Activated T-helper 1 cell treated with anti-CD3 and anti-CD28 coated beads, Interleukin-2, amount 50 U/mL, for 16 hours (primary cell): ENCODE measurements at places on chromosomes 2 and 18.

- no peak for DNase-seq
These were observed 57.7 kb downstream of the PRKCE start for GRCh38 chr2:45709137-45709536.

DNA sequence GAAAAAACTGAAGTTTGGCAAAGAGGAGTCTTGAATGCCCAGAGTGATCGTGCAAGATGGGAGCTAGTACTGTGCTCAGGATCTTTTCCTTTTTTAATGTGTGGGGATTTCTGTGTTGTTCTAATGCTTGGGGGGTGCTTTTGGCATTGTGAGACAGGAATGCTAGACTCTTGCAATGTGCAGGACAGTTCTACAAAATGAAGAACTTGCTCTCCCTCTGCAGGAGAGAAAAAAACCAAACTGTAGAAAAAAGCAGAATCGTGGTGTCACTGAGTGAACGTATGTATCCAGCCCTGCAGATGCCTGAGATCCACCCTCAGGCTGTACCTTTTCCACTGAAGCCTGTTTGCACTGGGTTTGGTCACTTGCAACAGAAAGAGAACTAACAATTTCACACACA, 12.1 kb upstream of the TTC39C start:
- DNase-seq = no peak

DNA sequence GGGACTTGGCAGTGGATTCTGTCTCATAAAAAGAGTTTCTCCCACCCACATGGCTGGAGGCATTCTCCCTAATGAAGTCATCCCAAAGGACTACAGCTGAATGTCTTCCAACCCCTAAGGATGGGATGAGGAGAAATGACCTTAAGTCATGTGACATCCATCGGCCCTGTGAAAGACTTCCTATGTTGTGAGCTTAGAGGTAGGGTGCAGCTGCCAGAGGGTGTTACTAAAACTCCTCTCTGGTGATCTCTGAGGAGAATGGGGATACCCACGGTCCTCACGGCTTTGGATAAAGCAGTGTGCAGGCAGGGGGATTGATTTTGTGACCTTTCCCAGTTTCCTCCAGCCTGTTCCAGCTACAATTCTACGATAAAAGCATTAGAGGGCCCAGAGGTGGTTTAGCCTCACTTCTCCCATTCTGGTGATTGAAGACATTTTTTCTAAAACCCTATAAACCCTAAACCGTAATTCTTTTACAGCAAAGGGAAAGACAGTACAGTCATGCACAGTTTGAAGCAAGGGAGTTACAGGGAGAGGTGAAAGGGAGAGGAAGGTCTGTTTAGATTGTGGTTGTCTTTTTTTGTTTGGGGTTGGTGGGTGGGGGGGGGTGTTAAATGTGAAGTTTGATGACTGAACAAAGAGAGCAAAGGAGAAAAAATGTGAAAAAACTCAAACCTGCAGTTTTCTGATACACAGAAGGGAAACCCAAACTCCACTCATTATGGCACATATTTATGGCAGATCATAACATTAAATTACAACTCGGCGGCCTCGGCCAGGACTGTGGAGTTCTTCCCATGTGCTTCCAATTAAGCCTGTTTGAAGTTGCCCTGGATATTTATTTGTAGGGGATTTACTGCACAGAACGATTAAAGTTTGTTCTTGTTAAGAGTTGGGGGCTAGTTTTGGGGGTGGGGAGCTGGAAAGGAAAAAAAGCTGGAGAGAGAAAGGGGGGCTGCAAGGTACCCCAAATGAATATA, 26.6 kb upstream of the SLC14A2 start:
- DNase-seq = no peak

DNA sequence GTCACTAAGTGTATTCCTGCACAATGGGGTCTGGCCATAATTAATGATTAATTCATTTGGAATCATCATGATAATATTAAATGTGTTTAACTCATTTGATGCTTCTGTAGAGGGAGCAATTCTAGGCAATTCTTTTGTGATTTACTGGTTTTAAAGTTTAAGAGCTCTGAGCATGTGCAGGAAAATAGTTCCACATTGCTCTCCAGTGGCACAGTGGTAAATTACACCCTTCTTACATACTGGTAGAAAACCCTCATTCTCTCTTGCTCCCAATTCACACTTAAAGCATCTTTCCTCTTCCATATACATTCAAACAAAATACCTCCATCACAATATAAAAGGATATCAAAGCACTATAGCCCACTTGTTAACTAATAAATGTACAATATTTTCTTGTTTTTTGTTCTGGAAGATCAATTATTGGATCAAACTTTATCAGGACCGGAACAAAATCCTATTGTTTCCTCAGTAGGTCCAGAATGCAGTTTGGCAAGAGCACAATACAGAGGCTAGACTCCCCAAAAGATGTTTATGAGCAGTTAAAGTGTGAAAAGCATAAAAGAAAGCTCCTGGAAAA, 844.3 kb downstream of the MBD2 start:
- DNase-seq = no peak

GRCh38 chr18:5709476-5710095, 165.8 kb upstream of the EPB41L3 start:
- no peak for DNase-seq

GRCh38 chr18:59231114-59231513, 11.2 kb downstream of the GRP start:
- no peak for DNase-seq

DNA sequence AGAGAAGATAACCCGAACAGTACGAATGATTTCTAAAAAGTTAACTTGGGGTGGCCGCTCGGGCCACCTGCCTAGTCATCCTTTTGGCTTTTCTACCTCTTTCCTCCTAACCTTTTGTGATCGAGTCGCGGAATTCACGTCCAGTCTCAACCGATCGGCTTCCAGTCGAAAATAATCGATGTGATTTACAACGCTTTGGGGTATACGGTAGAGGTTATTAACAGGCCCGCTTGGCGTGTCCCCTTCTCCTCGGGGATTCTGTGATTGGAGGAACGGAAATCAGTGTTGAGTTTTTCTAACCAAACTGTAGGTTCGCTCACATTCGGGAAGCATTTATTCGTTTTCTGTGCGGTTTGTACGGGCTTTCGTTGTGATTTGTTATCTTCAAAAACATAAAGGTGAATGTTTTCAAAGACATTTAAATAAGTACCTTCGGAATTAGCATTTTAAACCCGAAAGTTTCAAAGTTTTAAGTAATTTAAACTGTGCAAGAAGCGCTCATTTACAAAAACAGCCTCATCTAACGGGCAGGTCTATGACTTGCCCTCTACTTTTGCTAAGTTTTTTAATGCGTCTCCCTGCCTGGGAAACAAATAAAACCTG, 588 bp upstream of the FOXI3 start:
- DNase-seq = no peak

- no peak for DNase-seq
These were observed 126.2 kb downstream of the NAT8 start for GRCh38 chr2:73516033-73516432.

DNA sequence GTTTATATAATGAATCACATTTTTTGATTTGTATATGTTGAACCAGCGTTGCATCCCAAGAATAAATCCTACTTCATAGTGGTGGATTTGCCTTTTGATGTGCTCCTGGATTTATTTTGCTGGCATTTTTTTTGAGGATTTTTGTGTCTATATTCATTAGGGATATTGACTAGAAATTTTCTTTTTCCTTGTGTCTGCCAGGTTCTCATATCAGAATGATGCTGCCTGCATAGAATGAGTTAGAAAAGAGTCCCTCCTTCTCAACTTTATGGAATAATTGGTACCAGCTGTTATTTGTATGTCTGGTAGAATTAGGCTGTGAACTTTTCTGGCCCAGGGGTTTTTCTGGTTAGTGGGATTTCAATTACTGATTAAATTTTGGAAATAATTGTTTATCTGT, 457.4 kb upstream of the DSEL start:
- DNase-seq = no peak

- no peak for DNase-seq
These were observed 110.6 kb downstream of the MSTN start for GRCh38 chr2:189951791-189952535.

- DNase-seq = no peak
These were observed 29.4 kb upstream of the REEP1 start for GRCh38 chr2:86366651-86367498.

DNA sequence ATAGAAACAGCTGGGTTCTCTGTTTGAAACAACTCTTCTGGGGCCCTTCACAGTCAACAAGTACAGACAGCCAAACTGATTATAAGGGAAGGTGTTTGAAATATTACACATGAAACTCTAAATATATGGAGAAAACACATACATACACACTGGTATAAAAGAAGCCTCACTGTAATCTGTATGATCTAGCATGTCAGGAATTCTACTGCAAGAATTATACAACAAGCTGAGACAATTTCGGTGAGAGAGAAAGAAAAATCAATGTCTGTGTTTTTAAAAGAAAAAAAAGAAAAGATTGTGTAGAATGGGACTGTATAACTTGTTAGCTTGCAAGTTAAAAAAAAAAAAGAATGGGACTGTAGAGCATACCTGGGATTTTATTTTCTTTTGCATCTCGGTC, 26.3 kb downstream of the IRS1 start:
- DNase-seq = no peak

DNA sequence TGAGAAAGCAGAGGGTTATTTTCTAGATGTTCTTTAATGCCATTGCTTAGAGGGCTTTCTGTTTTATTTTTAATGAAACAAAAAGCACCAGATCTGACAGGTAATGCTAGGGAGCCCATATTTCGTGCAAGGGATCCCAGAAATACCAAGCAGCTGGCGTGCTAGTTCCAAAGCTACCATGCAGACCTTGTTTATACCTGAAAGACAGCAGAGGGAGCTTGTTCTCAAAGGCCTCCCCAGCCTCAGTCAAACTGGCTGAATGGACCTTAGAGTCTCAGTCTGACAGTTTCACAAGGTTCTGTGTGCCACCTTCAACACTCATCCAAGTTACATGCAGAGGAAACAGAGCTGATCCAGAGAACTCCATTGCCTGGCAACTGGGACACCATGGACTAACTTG, 48.6 kb downstream of the GALNT14 start:
- no peak for DNase-seq

GRCh38 chr18:44795241-44795640, 114.6 kb downstream of the SETBP1 start:
- DNase-seq = no peak

DNA sequence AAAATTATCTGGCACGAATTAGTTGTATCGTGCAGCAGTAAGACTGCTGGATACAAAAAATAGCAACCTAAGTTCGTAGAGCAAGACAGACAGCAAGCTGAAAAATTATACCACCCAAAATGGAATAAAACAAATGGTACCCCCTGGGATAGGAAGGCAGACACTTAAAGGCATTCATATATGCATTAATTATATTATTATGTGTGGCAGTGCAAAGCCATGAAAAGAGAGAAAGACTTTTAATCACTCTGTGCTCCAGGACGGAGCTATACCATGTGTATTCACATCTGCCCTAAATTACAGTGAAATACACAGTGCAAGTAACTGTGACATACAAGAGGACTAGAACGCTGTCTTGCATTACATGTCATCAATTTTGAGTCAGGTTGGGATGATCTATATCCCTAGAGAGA, 235.9 kb downstream of the GULP1 start:
- no peak for DNase-seq
